ENCODE measurements at places on chromosomes 2 and 18.

DNA sequence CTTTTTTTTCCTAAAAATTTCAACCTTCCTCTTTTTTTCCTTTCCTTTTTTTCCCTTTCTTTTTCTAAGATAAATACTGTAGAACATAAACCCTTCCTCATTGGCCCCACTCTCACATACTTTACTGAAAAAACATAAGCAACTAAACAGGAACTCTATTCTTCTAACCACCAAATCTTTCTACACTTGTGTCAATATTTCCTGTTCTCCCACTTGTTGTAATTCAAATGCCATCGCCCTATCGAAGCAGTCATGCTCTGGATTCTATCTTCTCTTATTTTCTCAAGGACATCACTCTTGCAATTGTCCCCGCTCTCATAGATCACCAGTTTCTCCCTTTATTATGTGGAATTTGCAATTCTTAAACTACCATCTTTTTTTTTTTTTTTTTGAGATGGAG, 20.2 kb upstream of the SSB start:
- no peak for DNase-seq

DNA sequence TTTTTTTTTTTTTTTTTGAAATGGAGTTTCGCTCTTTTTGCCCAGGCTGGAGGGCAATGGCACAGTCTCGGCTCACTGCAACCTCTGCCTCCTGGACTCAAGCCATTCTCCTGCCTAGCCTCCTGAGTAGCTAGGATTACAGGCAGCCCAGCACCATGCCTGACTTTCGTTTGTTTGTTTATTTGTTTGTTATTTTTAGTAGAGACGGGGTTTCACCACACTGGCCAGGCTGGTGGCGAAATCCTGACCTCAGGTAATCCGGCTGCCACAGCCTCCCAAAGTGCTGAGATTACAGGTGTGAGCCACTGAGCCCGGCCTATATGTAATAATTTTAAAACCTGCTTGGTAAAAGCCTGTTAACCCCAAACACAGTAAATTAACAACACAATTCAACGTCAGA, 435.7 kb downstream of the LRRTM4 start:
- DNase-seq = no peak

DNA sequence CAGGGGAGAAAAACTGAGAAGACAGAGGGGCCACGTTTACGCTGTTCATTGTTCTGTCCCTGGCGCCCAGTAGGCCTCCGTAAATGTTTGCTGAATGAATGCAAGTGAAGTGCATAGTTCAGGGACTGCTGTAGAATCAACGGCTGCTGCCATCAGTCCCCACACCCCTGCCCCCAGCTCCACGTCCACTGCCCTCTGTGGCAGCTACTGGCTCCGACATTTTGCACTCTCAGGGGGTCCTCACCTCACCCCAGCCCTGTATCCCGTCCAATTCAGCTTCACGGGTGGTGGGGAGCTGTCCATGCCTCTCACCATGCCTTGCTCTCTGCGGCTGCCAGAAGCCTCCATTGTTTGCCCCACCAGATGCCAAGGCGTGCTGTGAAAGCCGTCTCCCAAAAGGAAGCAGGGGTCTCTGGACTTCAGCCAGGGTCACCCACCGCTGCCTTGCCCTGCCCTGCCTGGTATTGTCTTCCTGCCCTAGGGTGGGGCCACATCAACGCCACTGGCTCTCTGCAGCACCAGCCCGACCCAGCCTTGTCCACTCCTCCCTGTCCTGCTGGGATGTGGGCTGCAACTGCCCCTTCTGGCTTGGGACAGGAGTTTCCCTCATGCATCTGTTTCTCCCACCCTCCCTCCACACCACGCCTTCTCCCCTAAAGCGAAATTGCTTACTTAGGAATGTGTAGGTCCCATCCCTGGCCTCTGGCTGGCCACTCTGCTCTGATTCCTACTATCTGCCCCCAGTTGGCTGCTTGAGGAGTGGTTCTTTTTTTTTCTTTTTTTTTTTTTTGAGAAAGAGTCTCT, 86.0 kb downstream of the RHOB start:
- DNase-seq = no peak

DNA sequence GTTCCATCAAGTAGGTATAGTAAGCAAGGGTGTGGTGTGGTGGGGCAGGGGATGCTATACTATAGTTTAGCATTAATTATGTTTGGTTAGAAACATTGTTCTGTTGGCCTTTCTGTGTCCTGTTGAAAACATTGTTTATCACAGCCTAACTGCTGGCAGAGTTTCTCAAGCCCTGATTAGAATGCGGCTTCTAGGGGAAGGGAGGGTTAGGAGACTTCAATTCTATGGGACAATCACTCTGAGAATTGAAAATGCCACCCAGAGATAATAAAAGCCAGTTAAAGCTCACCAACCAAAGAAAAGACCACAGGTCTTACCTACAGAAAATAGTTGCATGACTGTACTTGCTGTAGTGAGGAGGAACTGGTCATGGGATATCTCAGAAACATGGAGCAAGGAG, 19.9 kb upstream of the SMCHD1 start:
- DNase-seq = no peak

DNA sequence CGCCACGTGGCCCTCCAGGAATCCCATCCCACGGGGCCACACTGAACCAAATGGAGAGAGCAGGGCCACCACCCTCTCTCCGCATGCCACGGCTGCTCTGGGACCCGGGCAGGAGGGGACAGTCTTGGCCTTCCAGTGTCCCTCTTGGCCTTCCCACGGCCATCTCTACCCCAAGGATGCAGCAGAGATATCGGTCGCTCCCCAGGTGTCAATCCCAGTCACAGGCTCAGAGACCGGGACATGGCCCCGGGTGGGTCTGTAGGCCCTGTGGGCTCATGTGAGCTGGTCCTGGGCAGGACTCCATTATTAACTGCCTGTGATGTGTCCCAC, 15.3 kb downstream of the CAPN10 start:
- DNase-seq = no peak

- no peak for DNase-seq
Observed at GRCh38 chr2:181456660-181457120, 496 bp upstream of the ITGA4 start.

DNA sequence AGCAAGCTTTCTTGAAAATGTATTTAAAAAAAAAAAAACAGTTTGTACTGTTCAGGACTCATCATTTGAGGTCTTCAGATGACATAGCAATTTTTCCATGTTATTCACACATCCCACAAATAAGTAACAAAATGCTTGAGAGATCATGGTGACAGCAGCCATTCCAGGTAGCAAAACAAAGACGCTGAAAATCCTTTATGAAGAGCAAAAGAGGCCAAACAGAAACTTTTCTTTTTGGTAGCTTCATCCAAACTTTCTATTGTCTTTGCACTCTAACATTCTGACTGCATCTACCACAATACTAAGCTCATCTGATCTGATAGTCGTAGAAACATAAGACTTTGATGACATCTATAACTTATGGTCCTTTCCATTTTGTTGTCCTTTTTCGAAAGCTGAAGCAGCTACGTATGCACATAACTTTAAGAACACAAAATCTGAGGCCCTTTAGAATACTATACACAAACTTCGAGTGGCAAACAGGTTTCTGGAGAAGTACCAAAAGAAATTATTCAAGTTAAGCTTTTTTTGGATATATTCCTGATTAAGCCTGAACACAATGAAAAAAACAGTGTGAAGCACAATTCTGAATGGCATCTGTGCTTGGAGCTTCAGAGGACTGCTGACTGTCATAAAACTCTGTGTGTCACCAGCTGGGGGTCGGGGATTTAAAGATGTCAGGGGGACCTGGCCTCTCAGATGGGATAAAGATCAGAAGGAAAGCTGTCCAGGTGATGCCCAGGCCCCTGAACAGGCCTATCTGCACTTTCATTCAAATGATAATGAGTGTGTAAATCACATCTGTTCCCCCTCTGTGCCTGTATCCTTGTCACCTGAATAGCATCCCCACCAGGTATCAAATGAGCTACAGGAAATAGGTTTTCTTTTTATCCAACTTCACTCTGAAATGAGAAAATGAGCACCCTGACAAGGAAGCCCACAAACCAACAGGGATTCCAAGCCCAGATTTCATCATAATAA, 75.8 kb downstream of the ZEB2 start:
- no peak for DNase-seq

All from SK-N-MC (cell line).